Stimulated activated CD4-positive, alpha-beta T cell treated with anti-CD3 and anti-CD28 coated beads, Interleukin-2, amount 100 ng/mL, for 4 hours (primary cell): ENCODE measurements at places on chromosomes 13 and 19.

GRCh38 chr19:47428177-47428894, 9.0 kb upstream of the MEIS3 start:
- peak; percentile 87 for DNase-seq

DNA sequence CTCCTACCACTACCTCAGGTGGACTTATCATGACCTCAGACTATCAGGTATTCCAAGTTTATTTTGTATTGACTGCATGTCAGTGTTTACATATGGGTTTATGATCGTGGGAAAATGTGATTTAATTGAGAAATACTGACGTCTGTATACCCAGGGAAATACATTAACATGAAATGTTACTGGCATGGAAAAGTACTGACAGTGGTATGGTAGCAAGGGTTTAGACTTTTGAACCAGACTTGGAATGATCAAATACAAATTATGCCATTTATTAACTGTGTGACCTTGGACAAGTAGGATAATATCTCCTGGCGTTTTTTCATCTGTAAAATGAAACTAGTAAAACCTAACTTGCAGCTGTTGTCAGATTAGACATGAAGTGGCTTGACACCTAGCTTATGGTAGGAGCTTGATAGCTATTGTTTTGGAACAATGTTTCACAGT, 147.7 kb downstream of the CDK8 start:
- DNase-seq = no peak

DNA sequence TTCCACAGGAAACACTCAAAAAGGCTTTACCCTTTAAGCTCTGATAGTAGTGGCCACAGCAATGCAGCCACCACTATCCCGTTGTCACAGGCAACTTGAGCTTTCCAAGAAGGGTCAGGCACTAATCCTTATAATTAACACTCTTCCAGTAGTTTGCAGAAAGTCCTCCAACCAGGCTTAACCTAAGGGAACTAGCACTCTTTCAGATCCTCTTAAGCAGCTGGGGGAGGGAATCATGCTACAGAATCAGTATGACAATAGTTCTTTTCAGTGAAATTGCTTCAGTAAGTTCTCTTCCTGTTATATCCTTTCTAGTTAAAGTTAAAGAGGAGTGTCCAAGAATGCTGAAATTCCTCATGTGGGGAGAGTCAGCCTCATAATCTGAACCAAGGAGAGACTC, 82.2 kb downstream of the TNFSF11 start:
- DNase-seq = no peak

GRCh38 chr13:100597253-100597652, 8.7 kb upstream of the GGACT start:
- no peak for DNase-seq

DNA sequence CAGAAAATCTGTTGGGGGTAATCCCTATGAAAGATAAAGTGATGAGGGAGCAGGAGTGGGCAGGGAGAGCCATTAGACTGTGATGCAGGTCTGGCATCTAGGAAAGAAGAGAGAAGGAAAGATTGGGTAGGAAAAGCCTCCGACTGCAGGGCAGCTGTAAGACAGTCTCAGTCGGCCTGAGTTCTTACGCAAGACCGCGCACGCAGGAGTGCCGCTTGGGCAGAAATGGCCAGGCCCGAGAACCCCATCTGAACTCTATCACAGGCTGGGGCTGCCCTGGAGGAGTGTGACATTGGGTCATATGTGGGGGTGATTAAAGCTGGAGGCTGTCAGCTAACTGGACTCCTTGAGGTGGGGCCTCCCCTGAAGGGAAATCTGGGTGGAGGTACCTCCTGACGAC, 13.9 kb upstream of the FBXL3 start:
- no peak for DNase-seq

GRCh38 chr13:101178406-101178805, 237.9 kb downstream of the NALCN start:
- DNase-seq = no peak

- no peak for DNase-seq
Measured at GRCh38 chr13:58960888-58961287, 1202.8 kb downstream of the DIAPH3 start.

DNA sequence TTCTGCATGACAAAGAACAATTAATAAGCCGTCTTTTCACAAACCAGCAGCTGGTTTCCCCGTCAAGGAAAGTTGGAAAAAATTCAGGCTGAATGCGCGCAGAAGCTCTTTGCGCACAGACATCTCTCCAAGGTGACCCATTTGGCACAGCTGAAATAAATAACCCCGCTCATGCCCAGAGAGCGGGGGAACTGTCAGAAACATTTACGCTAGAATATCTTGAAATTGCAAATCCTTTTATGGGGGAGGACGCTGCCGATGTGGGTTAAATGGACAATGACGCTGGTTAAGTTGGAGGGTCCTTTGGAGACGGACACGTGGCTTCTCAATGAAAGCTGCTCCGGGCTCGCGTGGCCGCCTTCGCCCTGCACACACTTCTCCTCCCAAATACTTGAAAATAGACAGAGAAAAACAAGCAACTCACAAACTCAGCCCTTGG, 30.6 kb downstream of the GSX1 start:
- DNase-seq = no peak

DNA sequence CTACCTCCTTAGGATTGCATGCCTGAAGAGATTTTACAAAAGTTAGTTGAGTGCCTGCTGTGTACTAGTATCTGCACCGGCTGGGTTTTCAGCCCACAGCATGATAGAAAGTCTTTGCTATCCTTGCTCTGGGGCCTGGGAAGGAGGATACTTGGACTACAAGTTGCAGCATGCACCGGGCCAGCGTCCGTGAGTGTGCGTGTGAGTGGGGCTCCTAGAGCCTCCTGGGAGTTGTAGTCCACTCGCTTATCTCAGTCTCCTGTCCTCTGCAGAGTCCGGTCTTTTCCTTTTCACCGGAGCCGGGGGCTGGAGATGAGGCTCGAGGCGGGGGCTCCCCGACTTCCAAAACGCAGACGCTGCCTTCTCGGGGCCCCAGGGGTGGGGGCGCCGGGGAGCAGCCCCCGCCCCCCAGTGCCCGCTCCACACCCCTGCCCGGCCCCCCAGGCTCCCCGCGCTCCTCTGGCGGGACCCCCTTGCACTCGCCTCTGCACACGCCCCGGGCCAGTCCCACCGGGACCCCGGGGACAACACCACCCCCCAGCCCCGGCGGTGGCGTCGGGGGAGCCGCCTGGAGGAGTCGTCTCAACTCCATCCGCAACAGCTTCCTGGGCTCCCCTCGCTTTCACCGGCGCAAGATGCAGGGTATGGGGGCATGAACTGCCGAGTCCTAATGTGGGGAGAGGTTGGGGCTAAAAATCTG, 20.6 kb downstream of the BRSK1 start:
- no peak for DNase-seq

DNA sequence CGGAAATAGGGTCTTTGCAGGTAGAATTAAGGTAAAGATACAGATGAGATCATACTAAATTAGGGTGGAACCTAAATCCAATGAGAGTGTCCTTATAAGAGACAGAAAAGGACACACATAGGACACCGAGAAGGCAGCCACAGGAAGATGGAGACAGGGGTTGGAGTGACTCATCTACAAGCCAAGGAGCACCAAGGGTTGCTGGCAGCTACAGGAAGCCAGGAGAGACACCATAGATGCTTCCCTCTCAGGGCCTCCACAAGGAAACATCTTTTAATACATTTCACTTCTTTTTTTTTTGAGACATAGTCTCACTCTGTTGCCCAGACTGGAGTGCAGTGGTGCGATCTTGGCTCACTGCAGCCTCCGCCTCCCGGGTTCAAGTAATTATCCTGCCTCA, 10.1 kb downstream of the TMEM143 start:
- DNase-seq = no peak

DNA sequence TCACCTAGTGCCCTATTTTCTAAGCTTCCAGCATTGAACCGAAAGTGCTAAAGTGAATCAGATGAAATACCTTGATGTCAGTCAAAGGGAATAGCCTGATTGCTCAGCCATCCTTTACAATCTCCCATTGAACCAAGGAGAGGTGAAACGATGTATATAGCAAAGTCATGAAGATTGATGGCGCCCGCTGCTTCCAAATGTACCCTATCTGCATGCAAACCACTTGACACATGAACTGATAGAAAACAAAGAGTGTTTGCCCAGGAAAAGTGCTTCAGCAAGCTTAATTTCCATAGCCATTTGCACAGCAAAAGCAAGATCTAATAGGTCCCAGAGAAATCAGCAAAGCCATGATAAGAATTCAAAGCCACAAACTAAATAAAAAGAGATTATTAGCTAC, 624.9 kb upstream of the PCDH9 start:
- no peak for DNase-seq

DNA sequence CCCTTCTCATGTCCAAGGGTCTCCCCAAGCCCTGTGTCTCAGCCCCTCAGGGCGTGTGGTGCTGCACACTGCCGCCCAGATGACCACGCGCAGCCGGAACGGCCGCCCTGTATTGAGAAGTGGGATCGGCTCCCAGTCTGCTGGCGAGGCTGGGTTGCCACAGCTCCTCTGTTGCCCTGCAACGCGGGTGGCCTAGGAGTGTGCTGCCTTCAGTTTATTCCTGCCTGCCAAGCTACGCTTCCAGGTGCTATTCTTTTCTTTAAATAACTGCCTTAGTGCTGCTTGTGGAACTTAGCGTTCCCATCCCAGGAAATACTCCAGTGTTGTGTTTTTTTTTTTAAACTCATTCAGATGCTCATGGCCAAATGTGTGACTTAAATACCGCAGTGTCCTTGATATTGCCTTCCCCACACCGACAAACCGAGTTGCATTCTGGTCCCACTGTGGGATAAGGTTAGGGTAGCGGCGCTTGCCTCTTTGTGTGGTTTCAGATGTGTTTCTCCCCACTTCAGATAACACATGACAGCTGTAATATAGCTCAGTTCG, 16.6 kb downstream of the ACTN4 start:
- no peak for DNase-seq

DNA sequence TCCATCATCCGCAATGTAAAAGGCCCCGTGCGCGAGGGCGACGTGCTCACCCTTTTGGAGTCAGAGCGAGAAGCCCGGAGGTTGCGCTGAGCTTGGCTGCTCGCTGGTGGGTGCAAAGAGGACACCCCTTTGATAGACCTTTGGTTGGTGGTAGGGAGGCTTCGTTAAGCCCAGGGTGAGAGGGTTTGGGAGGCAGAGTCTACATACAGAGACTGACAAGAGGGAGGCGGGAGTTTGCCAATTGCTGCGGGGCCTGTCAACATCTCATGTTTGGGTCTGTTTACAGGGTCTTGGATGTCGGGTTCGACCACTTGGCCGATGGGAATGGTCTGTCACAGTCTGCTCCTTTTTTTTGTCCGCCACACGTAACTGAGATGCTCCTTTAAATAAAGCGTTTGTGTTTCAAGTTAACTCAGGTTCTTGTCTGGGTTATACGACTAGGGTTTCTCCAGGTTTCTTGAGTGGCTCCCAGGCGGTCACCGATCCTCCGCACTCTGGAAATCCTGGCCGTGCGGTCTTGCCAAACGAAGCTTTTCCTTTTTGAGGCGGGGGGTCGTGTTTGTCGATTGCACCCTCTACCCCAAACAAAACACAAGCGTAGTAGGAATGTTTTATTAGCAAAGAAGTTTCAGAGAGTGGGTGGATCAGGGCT, 816 bp downstream of the RPS28 start:
- no peak for DNase-seq

DNA sequence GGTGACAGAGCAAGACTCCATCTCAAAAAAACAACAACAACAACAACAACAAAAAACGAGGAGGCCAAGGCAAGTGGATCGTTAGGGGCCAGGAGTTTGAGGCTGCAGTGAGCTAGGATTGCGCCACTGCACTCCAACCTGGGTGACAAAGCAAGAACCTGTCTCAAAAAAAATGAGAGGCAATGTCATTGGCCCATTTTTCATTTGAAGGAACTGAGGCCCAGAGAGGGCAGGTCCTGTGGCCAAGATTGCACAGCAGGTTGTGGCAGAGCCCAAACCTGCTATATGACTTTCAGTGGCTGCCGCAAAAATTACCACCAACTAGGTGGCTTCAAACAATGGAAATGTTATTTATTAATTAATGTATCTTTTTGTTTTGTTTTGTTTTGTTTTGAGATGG, 5.5 kb downstream of the PIK3R2 start:
- no peak for DNase-seq

- no peak for DNase-seq
Measured at GRCh38 chr19:24071078-24071477, 15.9 kb upstream of the ZNF254 start.

GRCh38 chr13:41295973-41296372, 15.1 kb upstream of the NAA16 start:
- DNase-seq = no peak

GRCh38 chr19:35931874-35932202, 4.3 kb upstream of the LRFN3 start:
- DNase-seq = no peak

DNA sequence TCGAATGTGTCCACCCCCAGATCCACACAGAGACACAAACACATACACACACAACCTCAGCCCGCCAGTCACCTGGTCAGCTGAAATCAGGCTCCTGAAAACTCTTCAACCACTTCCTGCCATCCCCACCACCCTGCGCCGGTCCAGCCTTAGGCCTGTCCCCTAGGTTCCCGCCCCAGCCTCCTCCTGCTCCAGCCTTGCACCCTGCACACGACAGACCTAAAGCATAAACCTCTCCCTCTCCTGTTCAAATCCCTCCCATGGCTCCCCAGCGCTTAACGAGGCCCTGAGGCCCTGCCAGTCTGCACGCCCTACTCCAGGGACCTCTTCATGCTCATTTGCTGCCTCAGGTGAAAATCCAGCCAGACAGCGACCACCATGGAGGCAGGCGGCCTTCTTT, 7.1 kb downstream of the PNMA8B start:
- DNase-seq = no peak

DNA sequence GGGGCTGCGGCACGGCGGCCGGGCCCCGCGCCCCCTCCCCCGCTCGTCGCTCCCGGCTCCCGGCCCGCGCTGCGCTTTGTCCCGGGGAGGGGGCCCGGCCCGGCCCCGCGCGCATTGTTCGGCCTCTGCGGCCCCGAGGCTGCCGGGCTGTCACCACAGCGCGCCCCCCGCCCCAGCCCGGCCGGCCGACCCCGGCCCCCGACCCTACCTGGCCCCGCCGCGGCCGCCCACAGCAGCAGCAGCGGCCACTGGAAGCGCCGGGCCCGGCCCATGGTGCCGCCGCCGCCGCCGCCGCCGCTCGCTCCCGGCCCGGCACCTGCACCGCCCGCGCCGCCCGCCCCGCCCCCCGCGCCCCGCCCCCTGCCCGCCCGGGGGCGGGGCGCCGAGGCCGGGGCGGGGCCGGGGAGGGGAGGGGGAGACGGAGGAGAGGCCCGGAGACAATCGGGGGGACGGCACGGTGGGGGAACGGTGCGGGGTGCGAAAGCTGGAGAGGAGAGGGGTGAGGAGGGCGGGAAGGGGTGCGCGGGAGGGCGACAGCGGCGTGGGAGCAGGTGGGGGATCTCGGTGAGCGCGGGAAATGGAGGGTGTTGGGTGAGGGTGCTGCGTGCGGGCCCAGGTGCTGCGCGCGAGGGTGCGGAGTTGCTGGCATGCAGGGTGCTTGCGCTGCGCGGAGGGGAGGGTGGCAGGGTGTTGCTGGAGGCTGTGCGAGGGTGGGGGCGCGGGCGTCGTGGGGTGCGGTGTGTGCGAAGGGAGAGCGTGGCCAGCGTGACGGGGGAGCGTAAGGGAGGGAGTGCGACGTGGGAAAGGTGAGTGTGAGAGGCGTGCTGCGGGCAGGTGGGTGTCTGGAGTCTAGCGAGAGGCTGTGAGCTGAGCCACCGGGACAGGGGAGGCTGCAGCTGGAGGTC, at the start of gene CADM4:
Gene CADM4, minus strand, starts transcription at position 332 of the 905 bp plus-strand sequence. Its CDS starts 60 bp downstream, at position 272.
- DNase-seq = peak; percentile 44
